RWPE1 (cell line): ENCODE measurements at places on chromosomes 4 and X.

- no peak for DNase-seq
Measured at GRCh38 chrX:106178826-106179225, 10.7 kb downstream of the PWWP3B start.

GRCh38 chrX:111129921-111130320 lies 33.9 kb downstream of the PAK3 start:
- DNase-seq: no peak

DNA sequence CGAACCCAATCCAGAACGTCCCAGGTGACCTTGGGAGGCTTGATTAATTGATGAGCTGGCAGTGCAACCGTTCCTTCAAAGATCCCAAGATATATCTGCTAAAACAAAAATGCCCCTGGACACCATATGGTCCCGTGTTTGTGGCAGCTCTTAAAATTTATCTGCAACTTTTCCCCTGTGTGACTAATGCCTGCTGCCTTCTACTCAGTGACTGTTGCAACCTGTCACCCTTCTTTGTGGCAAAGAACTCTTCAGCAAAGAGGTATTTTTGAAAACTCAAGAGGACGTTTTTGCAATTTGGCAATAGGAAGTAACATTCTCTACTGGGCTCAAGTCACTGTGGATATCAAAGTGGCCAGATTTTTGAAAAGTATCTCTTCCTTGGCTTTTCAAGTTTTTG lies 75.8 kb upstream of the SOD3 start:
- DNase-seq: no peak

DNA sequence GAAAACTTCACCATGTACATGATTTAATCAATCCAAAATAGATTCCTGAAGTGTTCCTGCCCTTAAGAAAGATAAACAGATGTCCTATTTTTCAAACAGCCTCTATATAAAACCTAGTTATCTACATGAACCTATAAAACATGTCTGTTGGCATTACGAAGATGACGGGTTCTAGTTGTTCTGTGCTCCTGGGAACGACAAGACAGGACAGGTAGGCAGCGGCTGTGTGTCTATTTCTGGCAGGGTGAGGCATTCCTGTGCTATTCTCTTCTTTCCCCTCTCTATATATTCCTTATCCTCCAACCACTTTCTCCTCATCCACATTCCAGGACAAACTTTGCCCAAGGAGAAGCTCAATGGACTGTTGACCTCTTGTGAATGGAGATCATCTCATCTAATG lies 6.1 kb downstream of the FAT1 start:
- DNase-seq: peak; percentile 76

GRCh38 chr4:89894649-89895550 lies at the start of gene MMRN1:
MMRN1 (plus strand) TSS chr4:89894854; CDS start chr4:89894972, 118 bp downstream.
- no peak for DNase-seq

DNA sequence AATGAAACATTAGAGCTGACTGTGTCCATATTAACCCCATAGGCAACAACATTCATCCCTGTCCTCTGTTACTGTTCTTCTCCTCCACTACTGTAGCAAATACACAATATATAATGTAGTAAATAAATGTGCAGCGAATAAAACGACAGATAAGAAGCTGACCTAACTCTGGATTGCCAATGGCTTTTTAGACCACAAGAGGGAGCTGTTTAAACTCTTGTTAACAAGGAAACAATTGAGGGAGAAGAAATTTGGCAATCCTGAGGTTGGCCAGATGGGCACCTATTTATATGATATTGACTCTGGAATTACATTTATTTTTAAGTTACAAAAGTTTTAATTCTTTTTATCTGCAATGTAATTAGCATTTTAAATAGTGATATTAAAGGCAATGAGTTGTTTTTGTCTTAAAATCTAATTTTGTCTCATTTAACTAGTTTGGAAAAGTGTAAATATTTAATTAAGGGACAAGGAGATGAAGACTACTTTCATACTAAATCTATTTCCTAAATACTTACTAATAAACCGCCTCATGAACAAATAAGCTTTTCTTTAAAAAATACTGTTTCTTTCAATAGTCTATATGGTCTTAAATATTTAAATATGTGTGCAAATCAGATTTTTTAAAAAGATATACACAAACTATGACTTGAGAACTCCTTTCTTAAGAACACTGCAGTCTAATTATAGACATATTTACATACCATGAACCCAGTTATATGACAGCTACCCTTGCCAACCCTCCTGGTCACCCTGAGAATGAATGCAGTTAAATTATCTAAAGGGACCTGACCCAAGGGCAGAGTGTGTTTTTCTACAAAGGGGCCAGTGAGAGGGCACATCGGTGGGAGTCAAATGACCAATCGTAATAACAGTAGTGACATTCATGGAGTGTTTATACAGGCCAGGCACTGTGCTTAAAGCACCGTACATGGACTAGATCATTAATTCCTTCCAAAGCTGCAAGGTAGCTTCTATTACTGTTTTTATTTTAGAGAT lies 52.9 kb upstream of the HPF1 start:
- peak; percentile 70 for DNase-seq

DNA sequence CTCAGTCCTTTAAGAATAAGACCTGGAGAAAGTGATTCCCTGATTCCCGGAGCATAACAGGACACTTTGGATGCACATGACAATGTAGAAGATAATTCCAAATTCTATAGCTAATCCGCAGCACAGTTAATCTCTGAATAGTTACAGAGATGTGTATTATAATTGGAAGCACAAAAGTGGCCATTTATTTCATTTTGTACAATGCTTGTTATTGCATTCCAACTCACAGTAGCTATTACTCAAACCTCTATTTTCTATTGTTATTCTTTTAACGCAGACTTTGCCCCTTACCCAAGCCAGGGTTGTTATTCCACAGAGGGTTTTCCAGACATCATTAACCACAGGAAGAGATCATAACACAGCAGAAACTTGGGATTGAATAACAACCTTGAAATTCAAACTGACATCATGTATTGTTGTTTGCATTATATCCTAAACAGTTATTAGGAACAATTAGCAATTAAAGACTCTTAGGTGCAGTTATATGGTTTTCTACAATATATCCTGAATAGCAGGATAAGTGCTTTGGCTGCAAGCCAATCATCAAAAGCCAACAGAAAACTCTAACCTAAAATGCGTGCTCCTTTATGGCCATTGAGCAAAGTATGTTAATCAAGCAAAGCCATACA lies 984.0 kb upstream of the TENM3 start:
- no peak for DNase-seq

- DNase-seq: no peak
Measured at GRCh38 chrX:39480963-39481362, 616.8 kb downstream of the BCOR start.

GRCh38 chr4:90503677-90504076 lies 376.5 kb downstream of the CCSER1 start:
- DNase-seq: no peak

DNA sequence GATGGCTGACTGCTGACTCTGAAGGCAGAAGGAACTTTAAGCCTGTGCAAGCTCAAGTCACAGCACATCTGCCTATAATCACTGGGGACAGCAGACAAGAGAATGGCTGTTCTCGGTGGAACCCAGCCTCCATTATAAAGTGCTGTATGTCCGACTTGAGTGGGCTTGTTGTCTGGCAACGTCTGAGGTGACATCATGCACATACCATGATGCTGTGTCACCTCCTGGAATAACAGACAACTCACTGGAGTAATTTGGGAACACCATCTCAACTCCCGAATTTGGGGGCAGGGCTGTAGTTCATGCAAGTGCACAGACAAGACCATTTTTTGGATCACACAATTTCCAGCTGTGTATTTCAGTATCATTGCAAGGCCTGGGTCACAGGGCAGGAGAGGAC lies 59.8 kb upstream of the GPM6B start:
- DNase-seq: peak; percentile 18

DNA sequence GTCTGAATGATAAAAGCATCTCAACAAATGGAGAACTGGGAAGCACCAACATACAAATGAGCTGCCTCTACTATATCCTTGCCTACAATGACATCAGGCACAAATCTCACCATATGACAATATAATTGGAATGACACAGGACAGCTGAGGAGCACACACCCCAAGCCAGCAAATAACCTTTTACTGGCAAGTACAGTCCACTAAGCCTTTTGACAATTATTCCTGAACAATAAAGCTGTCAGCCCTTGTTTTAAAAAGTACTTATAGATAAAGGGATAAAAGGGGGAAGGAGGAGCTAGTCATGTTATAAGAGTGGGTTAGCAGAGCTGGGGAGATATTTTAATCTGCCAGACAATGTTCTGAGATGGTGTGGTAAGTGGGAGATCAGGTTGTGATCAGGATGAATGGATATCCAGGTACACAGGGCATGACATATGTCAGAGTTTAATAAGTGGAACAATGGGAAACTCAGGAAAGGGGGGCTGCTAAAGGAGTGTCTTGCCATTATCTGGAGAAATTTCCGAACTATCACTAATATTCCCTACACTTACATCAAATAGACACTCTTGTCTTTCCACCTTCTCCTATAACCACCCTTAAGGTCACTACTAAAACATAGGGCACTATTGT lies 127.6 kb downstream of the GPC3 start:
- DNase-seq: no peak

DNA sequence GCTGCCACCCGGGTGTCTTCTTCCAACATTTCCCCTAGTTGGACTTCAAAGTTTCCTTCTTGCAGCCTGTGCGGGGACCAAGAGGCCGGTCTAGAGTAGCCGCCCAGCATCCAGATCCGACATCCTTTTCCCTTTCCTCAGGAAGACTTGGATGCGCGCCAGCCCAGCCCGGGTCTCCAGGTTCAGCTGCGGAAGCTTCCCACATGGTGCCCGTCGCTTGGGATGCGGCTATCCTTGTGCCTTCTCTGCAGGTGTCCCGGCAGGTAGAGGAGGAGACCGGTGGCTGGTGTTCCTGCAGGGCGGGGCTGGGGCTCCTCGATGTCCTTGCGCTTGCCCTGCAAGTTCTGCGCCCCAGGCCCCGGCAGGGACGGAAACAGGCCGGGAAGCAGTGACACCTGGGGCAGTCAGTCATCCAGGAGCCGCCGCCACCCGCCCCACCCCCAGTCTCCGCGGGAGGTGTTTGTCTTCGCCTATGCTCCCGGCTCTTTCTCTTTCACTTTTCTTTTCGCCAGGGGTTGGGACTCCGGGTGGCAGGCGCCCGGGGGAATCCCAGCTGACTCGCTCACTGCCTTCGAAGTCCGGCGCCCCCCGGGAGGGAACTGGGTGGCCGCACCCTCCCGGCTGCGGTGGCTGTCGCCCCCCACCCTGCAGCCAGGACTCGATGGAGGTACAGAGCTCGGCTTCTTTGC lies at the start of gene IL15:
TSS of gene IL15 (plus strand) at position 502 of the 689 bp plus-strand sequence. CDS start 82,882 bp downstream, outside the sequence.
- peak; percentile 86 for DNase-seq

GRCh38 chrX:33086886-33087285 lies 124.5 kb downstream of the DMD start:
- DNase-seq: no peak

GRCh38 chr4:82797405-82798111 lies 1.0 kb downstream of the SCD5 start:
- DNase-seq: peak; percentile 36

DNA sequence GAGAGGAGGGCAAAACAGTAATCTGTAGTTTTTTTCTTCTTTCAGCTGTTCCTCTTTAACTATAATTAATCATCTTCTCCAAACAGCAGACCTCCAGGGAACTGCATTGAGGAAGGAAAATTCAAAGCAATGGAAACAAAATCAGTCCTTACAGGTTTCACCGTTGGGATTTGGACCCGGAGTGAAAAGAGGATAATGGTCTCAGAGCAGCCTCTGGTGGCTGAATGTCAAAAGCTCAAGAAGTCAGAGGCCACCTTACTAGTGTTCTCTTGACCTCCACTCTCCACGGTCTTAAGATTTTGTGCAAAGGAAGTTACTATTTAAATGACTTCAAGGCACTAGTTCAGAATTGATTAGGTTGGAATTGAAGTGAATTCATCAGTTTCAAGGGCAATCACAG lies 16.0 kb upstream of the MID1 start:
- peak; percentile 55 for DNase-seq

DNA sequence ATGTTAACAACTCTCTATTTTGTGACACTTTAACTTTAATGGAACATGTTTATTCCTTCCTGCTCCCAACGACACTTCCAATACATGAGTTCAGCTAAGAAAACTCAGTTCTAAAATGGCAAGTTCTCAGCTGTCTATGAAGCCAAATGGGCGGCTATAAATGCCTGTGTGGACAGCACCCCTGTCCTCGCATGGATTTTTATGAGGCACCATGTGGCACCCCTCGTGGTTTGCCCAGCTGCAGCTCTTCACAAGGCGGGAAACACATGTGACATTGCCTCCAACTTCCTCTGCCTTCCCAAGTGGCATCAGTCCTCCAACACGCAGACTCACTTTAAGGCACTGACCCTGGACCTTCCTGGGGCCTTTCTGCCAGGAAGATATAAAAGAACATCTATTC lies 48.0 kb downstream of the SH3RF1 start:
- no peak for DNase-seq

DNA sequence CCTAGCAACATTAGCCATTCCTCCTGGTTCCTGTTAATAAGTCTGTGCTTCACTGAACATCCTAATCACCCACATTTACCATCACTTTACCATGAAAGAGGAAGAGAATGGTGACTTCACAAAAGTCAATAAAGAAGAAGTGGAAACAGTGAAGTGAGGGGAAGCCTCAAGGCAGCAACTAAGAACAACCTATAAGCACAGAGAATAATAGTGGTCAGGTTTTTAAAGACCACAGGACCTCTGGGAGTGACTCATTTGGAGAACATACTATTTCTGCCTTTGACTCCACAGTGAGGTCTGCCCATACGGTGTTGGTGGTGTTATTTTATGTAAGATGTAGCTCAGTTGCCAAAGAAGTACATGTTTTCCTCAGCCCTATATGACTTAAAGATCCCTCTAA lies 86.0 kb upstream of the TET2 start:
- DNase-seq: no peak

DNA sequence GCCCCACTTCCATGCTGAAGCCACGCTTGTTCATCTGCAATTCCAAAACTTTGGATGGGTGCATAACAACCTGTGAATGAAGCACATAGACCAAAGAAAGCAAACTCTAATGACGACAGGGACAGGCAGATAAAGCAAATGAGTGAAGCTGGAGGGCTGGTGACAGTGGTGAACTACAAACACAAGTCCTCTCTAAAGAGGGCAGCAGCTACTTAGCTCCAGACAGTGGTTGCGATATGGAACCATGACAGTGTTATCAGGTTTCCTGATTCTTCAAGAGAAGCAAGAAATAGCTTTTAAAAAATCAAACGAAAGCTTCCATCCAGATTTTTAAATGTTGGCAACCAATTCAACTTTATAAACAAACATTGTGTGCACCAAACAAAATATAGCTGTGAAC lies 23.8 kb downstream of the NOX1 start:
- no peak for DNase-seq

DNA sequence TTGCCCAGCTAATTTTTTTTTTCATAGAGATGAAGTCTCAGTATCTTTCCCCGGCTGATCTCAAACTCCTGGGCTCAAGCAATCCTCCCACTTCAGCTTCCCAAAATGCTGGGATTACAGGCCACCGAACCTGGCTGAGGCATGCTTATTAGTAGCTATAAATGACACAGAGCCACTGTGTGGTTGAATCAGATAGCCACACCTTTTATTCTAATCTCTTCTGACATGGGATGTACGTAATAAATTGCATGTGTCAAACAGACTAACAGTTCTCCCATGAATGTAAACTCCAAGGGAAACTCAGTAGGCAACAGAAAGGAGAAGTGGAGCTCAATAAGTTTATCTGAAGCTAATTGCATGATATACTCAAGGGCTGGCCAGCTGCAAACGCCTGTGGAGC lies 139.8 kb upstream of the VCX3A start:
- no peak for DNase-seq

- DNase-seq: no peak
Measured at GRCh38 chr4:48589098-48589445, 99.0 kb downstream of the ZAR1 start.

- DNase-seq: no peak
Measured at GRCh38 chr4:143251348-143251747, 66.6 kb downstream of the USP38 start.

GRCh38 chrX:17597836-17598439 lies 139.4 kb upstream of the SCML1 start:
- DNase-seq: no peak
